Stimulated activated CD4-positive, alpha-beta T cell treated with anti-CD3 and anti-CD28 coated beads, Interleukin-1b, Interleukin-23, amount 100 ng/mL, for 4 hours (primary cell): ENCODE measurements at places on chromosomes 5 and 9.
A peak's percentile ranks its signal among the peaks of the same experiment; 100 is the strongest.

DNA sequence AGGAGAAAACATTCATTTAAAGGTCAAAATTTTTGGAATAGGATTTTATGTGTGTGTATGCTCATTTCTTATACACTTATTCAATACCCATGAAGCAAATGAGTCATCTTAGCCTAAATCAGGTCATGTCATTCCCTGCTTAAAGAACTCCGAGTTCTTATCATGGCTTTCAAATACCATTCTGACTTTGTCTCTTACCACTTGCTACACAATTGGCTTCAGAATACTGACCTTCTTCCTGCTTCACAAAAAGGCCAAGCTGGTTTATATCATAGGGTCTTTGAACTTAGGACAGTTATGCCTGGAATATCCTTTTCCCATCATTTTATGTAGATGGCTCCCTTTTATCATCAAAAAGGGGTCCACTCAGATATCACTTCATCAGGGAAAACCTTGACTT is 652.2 kb upstream of the WWC1 start:
- no peak for DNase-seq

GRCh38 chr5:37902323-37902722 is 62.5 kb upstream of the GDNF start:
- no peak for DNase-seq

- DNase-seq = no peak
Measured at GRCh38 chr5:95670568-95670967, 12.2 kb downstream of the SPATA9 start.

GRCh38 chr5:53361708-53362107 is 118.7 kb upstream of the FST start:
- DNase-seq = no peak

DNA sequence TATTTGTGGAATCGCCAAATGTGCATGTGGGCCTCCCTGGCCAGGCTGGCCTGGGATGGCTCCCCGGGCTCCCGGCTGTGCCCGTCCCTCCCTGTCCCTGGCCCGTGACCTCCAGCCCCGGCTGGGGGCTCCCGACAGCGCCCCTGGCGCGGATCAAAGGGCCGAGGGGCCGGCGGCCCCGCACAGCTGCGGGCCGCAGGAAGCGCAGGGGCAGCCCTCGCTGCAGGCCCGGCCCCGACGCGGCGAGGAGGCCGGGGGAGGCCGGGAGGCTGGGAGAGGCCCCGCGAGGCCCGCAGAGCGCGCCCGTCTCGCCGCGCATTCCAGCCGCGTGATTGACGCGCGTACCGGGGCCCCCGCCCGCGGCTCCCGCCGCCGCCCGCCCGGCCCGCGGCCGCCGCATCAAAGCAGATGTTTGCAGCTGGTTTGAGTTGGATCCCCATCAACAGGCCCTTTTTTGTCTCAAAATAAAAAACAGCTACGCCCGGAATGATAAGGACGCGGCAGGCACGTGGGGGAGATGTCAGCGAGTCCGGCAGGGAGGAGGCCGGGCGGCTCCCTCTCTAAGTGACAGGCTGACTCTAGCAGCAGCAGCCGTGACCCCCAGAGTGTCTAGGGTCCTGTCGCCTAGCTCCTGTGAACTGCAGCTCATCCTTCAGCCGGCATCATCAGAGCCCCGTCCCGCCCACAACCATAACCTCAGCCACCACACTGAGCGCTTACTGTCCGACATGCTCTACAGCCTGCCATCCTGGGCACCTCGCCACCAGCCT is 69.4 kb downstream of the LMX1B start:
- no peak for DNase-seq

- no peak for DNase-seq
Measured at GRCh38 chr9:98539954-98540353, 168.8 kb downstream of the GABBR2 start.

DNA sequence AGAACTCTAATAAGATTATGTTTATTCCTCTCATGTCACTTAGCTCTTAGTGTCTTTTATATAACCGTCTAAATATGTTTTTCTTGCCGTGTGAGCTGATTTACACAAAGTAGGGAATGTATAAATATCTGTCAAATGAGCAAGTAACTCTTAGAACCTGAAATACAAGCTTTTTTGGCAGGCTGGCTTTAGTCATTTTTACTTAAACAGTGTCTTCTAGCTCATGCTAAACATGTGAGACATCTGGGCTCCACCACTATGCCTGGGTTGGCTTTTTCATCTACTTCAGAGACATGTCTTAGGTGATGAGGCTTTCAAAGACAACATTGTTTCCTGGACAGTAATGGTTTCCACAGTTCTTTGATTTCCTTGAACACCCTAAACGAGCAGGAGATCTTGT is 137.2 kb upstream of the ZNF608 start:
- DNase-seq = no peak

DNA sequence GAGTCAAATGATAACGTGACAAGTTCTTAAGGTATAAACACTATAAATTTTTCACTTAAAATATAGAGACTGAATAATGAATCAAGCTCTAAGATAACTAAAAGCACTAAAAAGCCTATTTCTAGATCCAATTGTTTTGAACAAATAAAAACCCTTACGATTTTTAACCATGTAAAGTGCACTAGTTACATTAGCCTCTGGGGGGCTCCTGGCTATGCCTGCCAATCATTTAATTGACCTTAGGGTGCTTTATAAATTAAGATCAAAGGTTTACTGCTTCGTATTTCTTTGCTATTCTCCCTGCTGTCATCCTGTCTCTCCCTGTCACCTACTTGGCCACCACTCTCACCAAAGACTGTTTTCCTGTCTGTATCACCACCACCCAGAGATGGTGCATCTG is 133.4 kb downstream of the ESM1 start:
- DNase-seq = no peak

DNA sequence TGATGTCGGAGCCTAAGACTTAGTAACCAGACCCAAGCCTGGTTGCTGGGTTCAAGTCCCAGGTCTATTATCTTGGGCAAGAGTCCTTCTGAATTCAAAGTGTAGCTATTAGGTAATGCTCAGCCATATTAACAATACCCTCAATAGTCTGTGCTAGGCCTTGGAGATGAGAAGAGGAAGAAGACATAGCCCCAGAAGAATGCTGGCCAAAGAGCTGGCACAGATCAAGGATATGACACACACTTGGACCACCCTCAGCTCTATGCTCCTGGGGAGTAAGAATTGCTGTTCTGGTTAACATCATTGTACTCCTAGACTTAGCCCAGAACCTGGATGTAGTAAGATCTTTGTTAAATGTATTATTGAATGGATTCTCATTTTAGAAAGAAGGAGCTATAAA is 426.7 kb downstream of the CDK5RAP2 start:
- DNase-seq = no peak

DNA sequence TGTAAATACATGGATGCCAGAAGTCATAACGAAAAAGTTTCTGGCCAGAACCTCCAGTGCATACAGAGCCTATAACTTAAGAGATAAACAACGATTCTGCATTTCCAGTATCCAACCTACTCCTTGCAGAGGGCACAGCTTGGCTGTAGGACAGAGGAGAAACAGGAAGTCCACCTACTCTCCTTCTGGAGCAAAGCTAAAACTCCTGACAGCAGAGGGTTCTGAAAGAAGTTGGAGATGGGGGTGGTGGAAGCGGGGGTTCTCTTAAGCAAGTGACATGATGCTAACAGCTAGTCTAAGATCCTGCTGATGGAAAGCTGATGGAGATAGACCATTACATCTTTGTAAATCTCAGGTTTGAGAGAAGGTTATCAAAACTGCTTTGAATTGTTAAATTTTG is 35.5 kb upstream of the CTNNAL1 start:
- DNase-seq = no peak

DNA sequence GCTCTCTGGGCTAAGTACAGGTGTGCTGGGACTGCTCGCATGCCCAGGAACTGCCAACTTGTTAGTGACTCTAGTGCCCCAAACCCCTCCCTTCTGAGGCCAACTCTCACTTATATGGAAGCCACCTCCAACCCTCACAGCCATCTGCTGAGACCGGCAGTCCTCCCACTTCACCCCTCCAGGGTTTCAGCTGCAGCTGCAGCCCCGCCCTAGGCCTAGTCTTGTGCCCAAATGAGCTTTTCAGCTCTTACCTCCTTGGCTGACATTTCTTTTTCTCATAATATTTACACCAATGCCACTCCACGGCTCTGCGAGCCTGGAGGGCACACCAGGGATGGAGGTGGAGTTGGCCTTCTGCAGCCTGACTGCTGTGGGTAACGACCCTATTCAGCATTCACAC is 166.6 kb downstream of the ROR2 start:
- no peak for DNase-seq

- no peak for DNase-seq
Measured at GRCh38 chr5:109901628-109901981, 211.9 kb downstream of the MAN2A1 start.

DNA sequence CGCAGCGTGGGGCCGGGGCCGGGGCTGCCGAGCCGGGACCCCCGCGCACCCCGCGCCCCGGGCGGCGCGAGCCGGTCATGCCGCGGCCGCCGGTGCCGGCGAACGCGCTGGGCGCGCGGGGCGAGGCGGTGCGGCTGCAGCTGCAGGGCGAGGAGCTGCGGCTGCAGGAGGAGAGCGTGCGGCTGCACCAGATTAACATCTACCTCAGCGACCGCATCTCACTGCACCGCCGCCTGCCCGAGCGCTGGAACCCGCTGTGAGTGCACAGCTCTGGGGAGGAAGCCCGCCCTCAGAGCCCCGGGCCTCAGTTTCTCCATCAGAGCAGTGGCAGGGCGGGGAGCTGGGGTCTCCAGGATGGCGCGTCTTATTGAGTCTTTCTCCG is 335 bp downstream of the GALNT12 start:
- peak; percentile 15 for DNase-seq

DNA sequence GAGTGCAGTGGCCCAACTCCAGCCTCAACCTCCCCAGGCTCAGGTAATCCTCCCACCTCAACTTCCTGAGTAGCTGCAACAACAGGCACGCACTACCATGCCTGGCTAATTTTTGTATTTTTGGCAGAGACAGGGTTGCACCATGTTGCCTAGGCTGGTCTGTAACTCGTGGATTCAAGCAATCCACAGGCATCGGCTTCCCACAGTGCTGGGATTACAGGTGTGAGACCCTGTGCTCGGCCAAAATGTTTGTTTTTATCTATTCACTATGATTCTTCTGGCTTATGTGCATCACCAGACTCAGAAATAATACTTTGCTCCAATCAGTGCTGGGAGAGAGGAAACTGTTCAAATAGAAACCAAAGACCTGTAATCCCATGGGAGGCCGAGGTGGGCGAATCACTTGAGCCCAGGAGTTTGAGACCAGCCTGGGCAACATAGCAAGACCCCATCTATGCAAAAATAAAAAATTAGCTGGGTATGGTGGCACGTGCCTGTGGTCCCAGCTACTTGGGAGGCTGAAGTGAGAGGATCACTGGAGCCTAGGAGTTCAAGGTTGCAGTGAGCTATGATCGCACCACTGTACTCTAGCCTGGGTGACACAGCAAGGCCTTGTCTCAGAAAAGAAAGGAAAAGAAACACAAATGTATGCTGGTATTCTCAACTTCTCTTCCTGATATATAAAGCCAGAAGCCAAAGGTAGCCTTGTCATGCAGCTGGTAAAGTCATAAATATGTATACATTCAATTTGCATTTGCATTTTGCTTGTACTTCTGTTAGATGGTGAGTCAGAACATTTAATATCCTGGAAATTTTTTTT is 4.5 kb downstream of the PIP5K1B start:
- no peak for DNase-seq

- no peak for DNase-seq
Measured at GRCh38 chr5:34583167-34583566, 73.0 kb upstream of the RAI14 start.

GRCh38 chr5:173640156-173640804 is 23.8 kb upstream of the BOD1 start:
- DNase-seq = no peak

DNA sequence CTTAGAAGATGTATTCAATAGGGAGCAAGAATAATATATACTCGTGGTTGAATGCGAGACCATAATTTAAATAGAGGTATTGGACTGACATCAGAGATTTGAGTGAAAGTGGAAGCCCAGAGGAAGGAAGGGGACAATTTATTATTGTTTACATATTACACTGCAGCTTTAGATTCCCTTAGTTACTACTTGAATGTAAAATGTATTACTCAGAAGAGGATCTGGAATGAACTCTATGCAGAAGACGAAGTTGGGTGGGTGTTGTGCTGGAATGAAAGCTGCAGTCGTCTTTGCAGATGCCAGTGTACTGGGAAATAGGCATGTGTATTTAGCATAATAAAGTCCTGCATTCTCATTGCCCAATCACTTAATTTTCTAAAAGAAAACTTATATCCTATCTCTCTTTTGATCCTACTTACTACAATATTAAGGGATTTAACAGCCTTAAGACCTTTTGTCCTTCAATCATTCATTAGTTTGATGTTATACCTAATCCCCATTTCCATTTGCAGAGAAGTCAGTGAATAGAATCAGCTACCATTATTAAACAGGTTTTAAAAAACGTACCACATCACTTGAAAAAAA is 570.7 kb upstream of the WWC1 start:
- DNase-seq = no peak

GRCh38 chr5:127492854-127493738 is 24.3 kb upstream of the PRRC1 start:
- no peak for DNase-seq

GRCh38 chr9:105751761-105752160 is 57.4 kb downstream of the TMEM38B start:
- DNase-seq = no peak

DNA sequence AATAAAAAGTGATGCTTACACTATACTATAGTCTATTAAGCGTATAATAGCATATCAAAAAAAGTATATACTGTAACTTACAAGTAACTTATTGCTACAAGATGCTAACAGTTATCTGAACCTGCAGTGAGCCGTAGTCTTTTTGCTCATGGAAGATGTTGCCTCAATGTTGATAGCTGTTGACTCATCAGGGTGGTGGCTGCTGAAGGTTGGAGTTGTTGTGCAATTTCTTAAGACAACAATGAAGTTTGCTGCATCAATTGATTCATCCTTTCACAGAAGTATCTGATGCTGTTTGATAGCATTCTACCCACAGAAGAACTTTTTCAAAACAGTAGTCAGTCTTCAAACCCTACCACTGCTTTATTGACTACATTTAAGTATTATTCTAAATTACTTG is 7.8 kb upstream of the C9orf40 start:
- DNase-seq = no peak

- DNase-seq = no peak
Measured at GRCh38 chr9:127380479-127380878, 16.5 kb upstream of the SLC2A8 start.

GRCh38 chr9:4443439-4443838 is 46.8 kb upstream of the SLC1A1 start:
- no peak for DNase-seq

DNA sequence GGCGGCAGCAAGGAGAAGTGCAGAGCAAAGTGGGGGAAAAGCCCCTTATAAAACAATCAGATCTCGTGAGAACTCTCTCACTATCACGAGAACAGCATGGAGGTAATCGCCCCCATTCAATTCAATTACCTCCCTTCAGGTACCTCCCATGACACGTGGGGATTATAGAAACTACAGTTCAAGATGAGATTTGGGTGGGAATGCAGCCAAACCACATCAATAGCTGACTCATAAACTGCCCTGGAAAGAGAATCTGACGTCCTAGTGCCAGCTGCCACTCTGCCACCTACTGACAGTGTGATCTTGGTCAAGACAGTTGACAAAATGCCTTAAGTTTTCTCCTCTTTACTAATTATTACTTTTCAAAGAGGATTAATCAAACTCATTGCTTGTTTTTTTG is 128.3 kb downstream of the GPBP1 start:
- no peak for DNase-seq
